CD8-positive, alpha-beta memory T cell (primary cell): ENCODE measurements at places on chromosomes 5 and 9. TPM values are rescaled to one million over a fixed set of nuclear protein-coding genes. Genes with fewer than 3 reads are reported as not detected.

- no peaks in the 10 kb centered on the region for H3K27me3 ChIP-seq
- DNase-seq = no peak
- no peak overlapping the region for H3K27ac ChIP-seq
- no peaks in the 10 kb centered on the region for H3K4me1 ChIP-seq
- H3K36me3 ChIP-seq = no peaks in the 10 kb centered on the region
These were observed 99.7 kb downstream of the PLCXD3 start for GRCh38 chr5:41410737-41411136.

Gene DAB2IP
- total RNA-seq = 0.15 TPM

DNA sequence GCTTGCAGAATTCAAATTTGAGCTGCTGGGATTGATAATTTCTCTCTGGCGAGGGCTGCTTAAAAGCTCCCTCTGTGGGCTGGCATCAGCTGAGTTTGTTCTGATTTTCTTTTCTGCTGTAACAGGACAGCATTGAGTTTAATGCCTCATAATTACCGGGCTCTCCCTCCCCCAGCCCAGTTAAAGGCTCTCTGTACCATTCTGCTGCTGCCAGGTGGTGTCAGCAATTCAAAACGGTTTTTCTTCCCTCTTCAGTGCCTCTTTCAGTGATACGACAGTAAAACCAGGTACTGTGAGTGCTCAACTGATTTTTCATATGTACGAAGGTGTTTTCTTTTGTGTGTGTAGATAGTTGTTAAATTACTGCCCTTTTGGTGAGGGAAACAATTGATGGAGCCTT is 509.3 kb upstream of the CTNND2 start:
- no peaks in the 10 kb centered on the region for H3K4me1 ChIP-seq
- no peak for DNase-seq
- no peaks in the 10 kb centered on the region for H3K27me3 ChIP-seq
- no peak overlapping the region for H3K27ac ChIP-seq

GRCh38 chr9:120403543-120403856 is 176.5 kb downstream of the CDK5RAP2 start:
- peak overlapping the region; percentile 28 for H3K27ac ChIP-seq
- peaks cover 59% of the 10 kb centered on the region for H3K36me3 ChIP-seq
- no peaks in the 10 kb centered on the region for H3K4me1 ChIP-seq
- H3K27me3 ChIP-seq = no peaks in the 10 kb centered on the region
- no peak for DNase-seq

Gene PKD2L2
- not detected for total RNA-seq

- no peak overlapping the region for H3K27ac ChIP-seq
- no peaks in the 10 kb centered on the region for H3K36me3 ChIP-seq
- H3K4me1 ChIP-seq = peaks cover 10% of the 10 kb centered on the region
- H3K4me3 ChIP-seq = no peak overlapping the region
These were observed 127.8 kb downstream of the KCNIP1 start for GRCh38 chr5:170631466-170632195.

Gene TMEM161B
- total RNA-seq = 23.6 TPM

Gene NEUROG1
- total RNA-seq = not detected

Gene DRD1
- not detected for total RNA-seq

DNA sequence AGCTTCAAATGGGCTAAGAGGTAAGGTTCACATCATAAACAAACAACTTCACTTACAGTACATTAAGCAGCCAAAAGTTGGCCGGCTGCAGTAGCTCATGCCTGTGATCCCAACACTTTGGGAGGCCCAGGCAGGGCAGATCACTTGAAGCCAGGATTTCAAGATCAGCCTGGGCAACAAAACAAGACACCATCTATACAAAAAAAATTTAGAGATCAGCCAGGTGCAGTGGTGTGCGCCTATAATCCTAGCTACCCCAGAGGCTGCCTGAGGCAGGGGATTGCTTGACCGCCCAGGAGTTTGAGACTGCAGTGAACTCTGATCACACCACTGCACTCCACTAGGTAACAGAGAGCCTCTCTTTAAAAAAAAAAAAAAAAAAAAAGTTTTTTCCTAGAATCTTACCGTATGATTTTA is 16.9 kb downstream of the UBTD2 start:
- H3K4me3 ChIP-seq = no peak overlapping the region
- H3K27ac ChIP-seq = no peak overlapping the region
- H3K4me1 ChIP-seq = no peaks in the 10 kb centered on the region
- no peaks in the 10 kb centered on the region for H3K36me3 ChIP-seq

GRCh38 chr9:127520941-127521918 is 69.9 kb downstream of the LRSAM1 start:
- no peak overlapping the region for H3K27ac ChIP-seq
- H3K36me3 ChIP-seq = peaks cover 16% of the 10 kb centered on the region
- no peak for DNase-seq

Gene PAEP
- total RNA-seq = not detected

- no peaks in the 10 kb centered on the region for H3K4me1 ChIP-seq
- no peaks in the 10 kb centered on the region for H3K27me3 ChIP-seq
- H3K4me3 ChIP-seq = no peak overlapping the region
These were observed 337.5 kb upstream of the ZNF608 start for GRCh38 chr5:125083981-125084380.

DNA sequence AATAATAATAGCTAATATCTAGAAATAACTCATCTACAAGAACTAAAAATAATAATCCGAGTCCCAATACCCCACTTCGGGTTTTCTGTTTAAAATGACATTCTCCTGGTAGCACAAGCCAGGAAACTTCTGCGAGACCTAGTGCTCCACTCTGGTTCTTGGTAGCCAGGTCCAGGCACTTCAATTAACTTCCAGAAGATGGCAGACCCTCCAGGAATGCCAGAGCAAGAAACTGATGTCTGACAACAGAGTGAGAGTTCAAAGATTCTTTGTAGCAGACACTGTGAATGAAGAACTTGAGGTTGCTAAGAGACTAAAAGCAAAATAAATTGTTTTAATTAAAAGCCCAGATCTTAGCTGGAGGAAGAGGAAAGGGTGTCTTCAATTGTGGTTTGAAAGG is 1963.3 kb upstream of the CDH9 start:
- no peaks in the 10 kb centered on the region for H3K4me1 ChIP-seq
- H3K27me3 ChIP-seq = no peaks in the 10 kb centered on the region
- DNase-seq = no peak
- H3K36me3 ChIP-seq = no peaks in the 10 kb centered on the region
- no peak overlapping the region for H3K27ac ChIP-seq
- H3K4me3 ChIP-seq = no peak overlapping the region

Gene CDC14B
- total RNA-seq = 4.6 TPM

GRCh38 chr5:36150676-36151433 is 832 bp downstream of the LMBRD2 start:
- peaks cover 18% of the 10 kb centered on the region for H3K4me1 ChIP-seq
- peak overlapping the region; percentile 80 for H3K4me3 ChIP-seq

GRCh38 chr5:4953576-4953975 is 186.6 kb upstream of the ADAMTS16 start:
- no peaks in the 10 kb centered on the region for H3K27me3 ChIP-seq
- no peak for DNase-seq
- no peaks in the 10 kb centered on the region for H3K36me3 ChIP-seq
- H3K4me1 ChIP-seq = no peaks in the 10 kb centered on the region
- no peak overlapping the region for H3K27ac ChIP-seq

- peaks cover 17% of the 10 kb centered on the region for H3K4me1 ChIP-seq
- H3K27ac ChIP-seq = no peak overlapping the region
- peak; percentile 19 for DNase-seq
- H3K36me3 ChIP-seq = no peaks in the 10 kb centered on the region
- no peak overlapping the region for H3K4me3 ChIP-seq
These were observed 516.6 kb downstream of the RAB3C start for GRCh38 chr5:59099270-59099994.

GRCh38 chr5:134577022-134577795 is 51.7 kb downstream of the JADE2 start:
- DNase-seq = no peak
- H3K27ac ChIP-seq = no peak overlapping the region
- no peaks in the 10 kb centered on the region for H3K27me3 ChIP-seq
- H3K36me3 ChIP-seq = peaks cover 62% of the 10 kb centered on the region

Gene CAVIN4
- 0.26 TPM for total RNA-seq

Gene KCNV2
- not detected for total RNA-seq

GRCh38 chr5:89851911-89852310 is 557.6 kb downstream of the CETN3 start:
- no peaks in the 10 kb centered on the region for H3K27me3 ChIP-seq
- no peak overlapping the region for H3K4me3 ChIP-seq
- no peak overlapping the region for H3K27ac ChIP-seq
- DNase-seq = no peak
- no peaks in the 10 kb centered on the region for H3K36me3 ChIP-seq

DNA sequence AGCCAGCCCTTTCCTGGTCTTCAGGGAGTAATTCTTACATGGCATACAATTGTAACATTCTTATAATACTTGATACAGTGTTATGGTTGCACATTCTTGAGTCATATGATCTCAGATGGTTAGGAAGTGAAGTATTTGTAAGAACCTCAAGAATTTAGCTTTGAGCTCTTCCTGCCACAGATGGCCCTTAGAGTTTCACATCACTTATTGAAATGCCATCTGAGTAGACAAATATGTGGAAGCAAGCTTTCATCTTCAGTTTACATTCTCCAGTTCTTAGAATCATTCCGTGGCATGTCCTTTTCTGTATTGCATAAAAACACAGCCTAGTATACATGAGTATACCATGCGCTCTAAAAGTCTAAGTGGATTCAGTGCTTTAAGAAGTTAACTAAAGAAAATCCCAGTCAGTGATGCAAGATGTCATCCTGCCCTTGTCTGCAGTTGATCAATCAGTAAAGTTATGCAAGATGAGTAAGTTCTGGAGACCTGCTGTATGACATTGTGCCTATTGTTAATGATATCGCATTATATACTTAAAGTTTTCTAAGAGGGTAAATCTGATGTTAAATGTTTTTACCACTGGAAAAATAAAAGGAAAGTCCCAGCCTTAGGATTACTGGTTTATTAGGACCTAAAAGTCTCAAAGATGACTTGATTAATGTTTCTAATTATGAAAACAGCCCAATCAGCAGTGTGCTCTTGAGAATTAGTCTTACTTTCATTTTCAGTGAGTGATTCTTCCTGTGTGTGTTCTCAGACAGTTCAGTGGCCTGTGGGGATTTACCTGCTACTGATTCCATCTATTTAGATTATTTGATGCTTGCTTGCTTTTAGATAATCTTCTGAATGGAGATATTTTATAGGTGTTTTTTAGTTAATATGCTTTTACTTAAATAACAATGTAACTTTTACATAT is 29.4 kb downstream of the RHOBTB3 start:
- no peaks in the 10 kb centered on the region for H3K36me3 ChIP-seq
- H3K4me3 ChIP-seq = peak overlapping the region; percentile 59
- peaks cover 25% of the 10 kb centered on the region for H3K4me1 ChIP-seq
- no peak for DNase-seq
- H3K27ac ChIP-seq = peak overlapping the region; percentile 21

DNA sequence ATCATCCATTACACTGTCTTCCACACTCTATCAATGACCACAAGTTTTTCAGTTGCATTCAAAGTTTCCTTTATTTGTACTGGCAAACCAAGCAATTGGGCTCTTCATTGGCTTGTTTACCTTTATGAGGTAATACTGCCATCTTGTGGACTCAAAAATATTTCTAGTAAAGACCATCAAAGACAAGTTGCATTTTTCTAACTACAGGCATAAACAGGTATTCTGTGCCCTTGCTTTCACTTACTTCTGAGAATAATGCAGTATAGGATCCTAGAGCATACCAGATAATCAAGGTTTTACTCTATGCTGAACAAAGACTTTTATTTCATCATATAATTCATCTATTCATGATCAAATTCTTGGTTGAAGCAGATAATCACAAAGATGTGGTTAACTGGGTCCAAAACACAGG is 173.7 kb upstream of the POU5F2 start:
- no peak overlapping the region for H3K4me3 ChIP-seq
- no peak for DNase-seq
- H3K36me3 ChIP-seq = no peaks in the 10 kb centered on the region
- no peak overlapping the region for H3K27ac ChIP-seq

DNA sequence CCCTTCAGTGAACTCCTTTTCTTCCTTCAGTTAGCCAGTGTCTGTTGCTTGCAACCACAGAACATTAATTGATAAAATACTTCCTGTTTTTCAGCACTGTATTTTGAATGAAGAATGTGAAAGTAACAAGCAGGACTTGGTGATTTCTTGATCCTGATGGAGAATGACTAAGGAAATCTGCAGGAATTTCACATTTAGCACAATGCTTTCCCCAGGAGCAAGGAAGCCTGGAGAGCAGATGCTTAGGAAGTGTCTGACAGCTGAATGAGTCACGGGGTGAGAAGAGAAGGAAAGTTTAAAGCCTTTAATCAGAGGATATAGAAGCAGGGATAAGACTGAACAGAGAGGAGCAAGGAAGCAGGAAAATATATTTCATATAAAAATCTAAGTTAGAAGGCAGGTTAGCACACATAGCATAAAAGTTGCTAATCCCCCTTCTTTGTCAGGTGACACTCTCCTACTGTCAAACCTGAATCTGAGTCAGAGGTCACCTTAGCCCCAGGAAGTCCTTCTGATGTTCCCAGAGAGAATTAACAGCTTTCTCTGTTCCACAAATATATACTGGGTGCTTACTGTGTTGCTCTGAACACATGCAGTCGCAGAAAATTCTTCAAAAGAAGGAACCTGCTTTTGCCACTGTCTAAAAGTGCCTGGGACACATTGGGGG is 59.7 kb downstream of the GNA14 start:
- no peaks in the 10 kb centered on the region for H3K27me3 ChIP-seq
- no peaks in the 10 kb centered on the region for H3K36me3 ChIP-seq
- no peak overlapping the region for H3K4me3 ChIP-seq
- no peak overlapping the region for H3K27ac ChIP-seq
- DNase-seq = no peak

Gene EXOSC2
- total RNA-seq = 83.5 TPM

- no peak overlapping the region for H3K4me3 ChIP-seq
- H3K4me1 ChIP-seq = no peaks in the 10 kb centered on the region
- H3K36me3 ChIP-seq = no peaks in the 10 kb centered on the region
- no peak for DNase-seq
- no peak overlapping the region for H3K27ac ChIP-seq
These were observed 1104.8 kb upstream of the C9orf72 start for GRCh38 chr9:28678097-28678496.

Gene ADAMTSL2
- total RNA-seq = not detected

Gene NKD2
- 0.20 TPM for total RNA-seq

Gene AIF1L
- total RNA-seq = 0.48 TPM

DNA sequence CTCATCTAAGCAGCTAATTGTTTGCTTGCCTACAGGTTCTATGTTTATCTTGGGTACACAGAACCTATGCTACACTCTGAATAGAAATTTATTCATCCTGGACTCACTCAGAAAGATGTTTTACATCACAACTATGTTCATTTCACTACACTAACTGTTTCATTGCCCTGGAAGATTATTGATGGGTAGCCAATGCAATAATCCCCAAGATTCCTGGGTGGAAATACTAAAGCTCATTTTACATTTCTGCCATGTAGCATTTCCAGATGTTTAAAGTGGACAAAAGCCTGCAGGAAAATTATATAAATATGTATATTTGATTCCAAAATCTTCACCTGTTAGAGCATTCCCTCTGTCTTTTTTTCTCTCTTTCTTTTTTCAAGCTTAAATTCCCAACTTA is 51.9 kb upstream of the IL7R start:
- peaks cover 51% of the 10 kb centered on the region for H3K4me1 ChIP-seq
- no peaks in the 10 kb centered on the region for H3K27me3 ChIP-seq
- H3K27ac ChIP-seq = no peak overlapping the region
- no peak overlapping the region for H3K4me3 ChIP-seq
- no peak for DNase-seq
